ENCODE measurements at places on chromosomes 7 and 10. TPM values are rescaled to one million over a fixed set of nuclear protein-coding genes. Genes with fewer than 3 reads are reported as not detected.

The NKX2-3 gene
- total RNA-seq: not detected

The HOXA1 gene
- 2.7 TPM for total RNA-seq

The PTPRZ1 gene
- 2.0 TPM for total RNA-seq

The PROSER2 gene
- 15.6 TPM for total RNA-seq

DNA sequence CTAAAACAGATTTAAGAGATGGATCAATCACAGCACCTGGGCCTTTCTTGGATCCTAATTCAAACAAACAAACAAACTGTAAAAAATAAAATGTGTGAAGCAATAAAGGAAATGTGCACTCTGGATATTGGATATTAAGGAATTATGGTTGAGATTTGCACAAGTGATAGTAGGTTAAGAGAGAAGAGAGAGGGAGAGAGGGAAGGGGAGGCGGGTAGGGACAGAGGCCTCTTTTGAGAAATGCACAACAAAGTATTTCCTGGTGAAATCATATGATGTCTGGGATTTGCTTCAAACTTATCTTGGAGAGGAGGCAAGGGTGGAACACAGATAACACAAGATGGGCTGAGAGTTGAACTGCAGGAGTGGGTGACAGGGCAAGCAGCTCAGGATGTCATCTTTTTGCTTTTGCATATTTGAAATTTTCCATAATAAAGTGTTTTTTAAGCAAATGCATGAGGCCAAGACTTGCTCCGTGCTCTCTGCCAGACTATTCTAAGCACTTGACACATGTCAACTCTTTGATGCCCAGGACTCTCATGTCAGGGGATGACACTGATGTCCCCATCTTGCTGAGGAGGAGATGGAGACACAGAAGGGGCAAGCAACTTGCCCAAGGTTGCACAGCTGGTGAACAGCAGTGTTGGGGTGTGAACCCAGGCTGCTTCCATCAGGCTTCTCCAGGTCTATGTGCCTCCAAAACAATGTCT, 9.1 kb upstream of the AEBP1 start:
- DNase-seq: no peak

DNA sequence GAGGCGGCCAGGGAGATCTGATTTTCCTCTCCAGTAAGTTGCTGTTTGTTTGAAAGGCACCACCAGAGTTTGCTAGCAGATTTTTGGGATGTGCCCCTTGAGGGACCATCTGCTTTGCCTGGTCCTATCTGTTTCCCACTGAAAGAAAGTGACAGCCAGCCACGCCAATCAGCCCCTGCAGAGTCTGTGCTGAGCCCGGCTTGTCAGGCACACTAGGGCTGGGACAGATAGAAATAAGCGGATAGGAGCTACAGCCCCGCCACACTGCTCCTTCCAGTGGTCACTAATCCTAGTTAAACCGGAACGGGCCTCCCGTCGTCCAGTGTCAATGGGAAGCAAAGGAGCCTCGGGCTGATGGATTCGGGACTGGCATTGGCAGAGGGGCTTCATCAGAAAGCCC, 161.9 kb upstream of the PRR15 start:
- no peak for DNase-seq

GRCh38 chr7:41567731-41568114, 135.2 kb downstream of the INHBA start:
- no peak for DNase-seq

- DNase-seq: no peak
Observed at GRCh38 chr10:83647526-83647925, 491.8 kb upstream of the GHITM start.

- no peak for DNase-seq
Observed at GRCh38 chr10:11017570-11018431, at the start of gene CELF2. Gene CELF2, plus strand, starts transcription at chr10:11017872. Its CDS starts 218 bp downstream, at chr10:11018090.

- no peak for DNase-seq
Observed at GRCh38 chr10:17227367-17228090, 512 bp upstream of the VIM start.
